ENCODE measurements at places on chromosomes 11 and 22.

DNA sequence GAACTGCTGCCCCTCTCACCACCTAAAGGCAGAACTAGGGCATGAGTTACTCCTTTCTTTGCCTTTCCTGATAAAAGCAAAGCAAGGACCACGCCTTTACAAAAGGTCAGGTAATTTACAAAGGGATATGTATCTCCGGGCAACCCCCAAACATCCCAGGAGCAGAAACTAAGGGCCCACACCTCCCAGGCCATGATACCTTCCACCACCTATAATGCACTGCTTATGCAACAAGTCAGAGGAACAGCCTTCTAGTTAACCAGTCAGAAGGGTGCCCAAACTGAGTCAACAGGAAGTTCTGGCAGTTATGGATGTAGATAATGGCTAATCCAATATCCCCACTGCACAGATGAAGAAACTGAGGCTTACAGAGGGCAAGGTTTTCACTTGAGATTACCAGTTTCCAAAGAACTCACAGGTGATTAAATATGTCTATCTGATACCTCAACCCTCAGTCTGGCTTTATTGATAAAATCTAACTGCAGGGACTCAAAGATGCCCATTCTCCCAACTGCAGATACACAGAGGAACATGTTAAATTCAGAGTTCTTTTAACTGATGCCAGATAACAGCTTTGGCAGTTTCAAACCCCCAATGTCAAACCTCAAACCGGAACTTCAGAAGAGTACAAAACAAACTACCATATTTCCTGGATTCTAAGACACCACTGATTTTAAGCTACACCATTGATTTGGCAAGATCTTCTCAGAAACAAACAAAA lies 16.8 kb upstream of the CASTOR1 start:
- peak overlapping the region; percentile 84 for H3K27ac ChIP-seq
- H3K27me3 ChIP-seq, result no peaks in the 10 kb centered on the region
- H3K4me3 ChIP-seq, result no peak overlapping the region
- DNase-seq, result no peak
- H3K4me1 ChIP-seq, result peaks cover 99% of the 10 kb centered on the region
- no peaks in the 10 kb centered on the region for H3K36me3 ChIP-seq

GRCh38 chr11:94938095-94939055 lies 35.0 kb downstream of the CWC15 start:
- no peak overlapping the region for H3K4me3 ChIP-seq
- DNase-seq, result peak; percentile 81

GRCh38 chr11:107598225-107599139 lies 7.5 kb downstream of the ELMOD1 start:
- H3K36me3 ChIP-seq, result no peaks in the 10 kb centered on the region
- DNase-seq, result no peak
- no peaks in the 10 kb centered on the region for H3K4me1 ChIP-seq
- H3K4me3 ChIP-seq, result no peak overlapping the region
- no peak overlapping the region for H3K27ac ChIP-seq
- peaks cover 3% of the 10 kb centered on the region for H3K27me3 ChIP-seq

DNA sequence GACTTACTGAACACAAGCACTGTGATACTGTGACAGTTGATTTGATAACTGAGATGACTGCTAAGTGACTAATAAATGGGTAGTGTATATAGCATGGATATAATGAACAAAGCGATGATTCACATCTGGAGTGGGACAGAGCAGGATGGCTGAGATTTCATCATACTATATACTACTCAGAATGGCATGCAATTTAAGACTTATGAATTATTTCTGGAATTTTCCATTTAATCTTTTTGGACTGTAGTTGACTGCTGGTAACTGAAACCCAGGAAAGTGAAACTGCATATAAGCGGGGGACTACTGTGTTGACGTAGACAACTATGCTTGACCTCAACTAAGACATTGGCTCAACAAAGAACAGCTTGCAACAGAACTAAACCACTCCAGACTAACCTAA lies 20.0 kb upstream of the NUCB2 start:
- H3K27me3 ChIP-seq, result no peaks in the 10 kb centered on the region
- DNase-seq, result no peak
- no peaks in the 10 kb centered on the region for H3K36me3 ChIP-seq
- H3K4me1 ChIP-seq, result no peaks in the 10 kb centered on the region
- H3K4me3 ChIP-seq, result no peak overlapping the region

DNA sequence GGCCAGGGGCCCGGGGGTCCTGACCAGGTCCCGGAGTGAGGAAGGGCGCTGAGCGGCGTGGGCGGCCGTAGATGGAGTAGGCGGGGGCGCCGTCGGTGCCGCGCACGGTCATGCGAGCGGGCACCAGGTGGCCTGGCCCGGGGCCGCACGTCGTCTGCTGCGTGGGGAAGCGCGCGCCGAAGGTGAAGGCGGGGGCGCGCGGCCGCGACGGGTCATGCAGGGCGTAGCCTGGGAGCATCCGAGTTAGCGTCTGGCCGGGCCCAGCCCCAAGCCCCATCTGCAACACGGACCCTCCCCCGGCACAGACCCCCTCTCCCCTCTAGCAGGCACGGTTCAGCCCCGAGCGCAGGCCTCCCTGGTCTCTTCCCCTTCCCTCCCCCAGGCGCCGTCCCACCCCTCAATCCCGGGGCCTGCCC lies 1.7 kb upstream of the TYMP start:
- H3K4me3 ChIP-seq, result peak overlapping the region; percentile 80
- no peaks in the 10 kb centered on the region for H3K27me3 ChIP-seq
- no peaks in the 10 kb centered on the region for H3K36me3 ChIP-seq
- peak; percentile 79 for DNase-seq
- peaks cover 72% of the 10 kb centered on the region for H3K4me1 ChIP-seq
- peak overlapping the region; percentile 95 for H3K27ac ChIP-seq

DNA sequence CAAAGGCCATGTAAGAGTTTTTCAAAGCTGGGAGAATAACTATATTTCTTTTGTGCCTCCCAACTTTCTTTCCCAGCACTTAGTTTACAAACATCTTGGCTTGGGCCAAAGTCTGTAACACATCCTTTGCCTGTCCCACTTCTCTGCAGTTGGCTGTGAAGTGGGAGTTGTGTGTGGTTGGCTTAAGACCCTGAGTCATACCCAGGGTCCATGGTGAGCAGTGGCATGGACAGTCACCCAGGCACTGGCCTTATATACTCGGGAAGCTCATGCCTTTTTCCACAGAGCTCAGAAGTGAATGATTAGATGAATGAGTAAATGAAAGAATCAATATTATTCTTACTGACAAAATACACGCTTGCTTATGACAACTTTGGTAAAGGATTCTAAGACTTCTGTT lies 231.4 kb downstream of the BLID start:
- H3K4me1 ChIP-seq, result no peaks in the 10 kb centered on the region
- H3K36me3 ChIP-seq, result no peaks in the 10 kb centered on the region
- H3K27me3 ChIP-seq, result no peaks in the 10 kb centered on the region
- DNase-seq, result no peak

DNA sequence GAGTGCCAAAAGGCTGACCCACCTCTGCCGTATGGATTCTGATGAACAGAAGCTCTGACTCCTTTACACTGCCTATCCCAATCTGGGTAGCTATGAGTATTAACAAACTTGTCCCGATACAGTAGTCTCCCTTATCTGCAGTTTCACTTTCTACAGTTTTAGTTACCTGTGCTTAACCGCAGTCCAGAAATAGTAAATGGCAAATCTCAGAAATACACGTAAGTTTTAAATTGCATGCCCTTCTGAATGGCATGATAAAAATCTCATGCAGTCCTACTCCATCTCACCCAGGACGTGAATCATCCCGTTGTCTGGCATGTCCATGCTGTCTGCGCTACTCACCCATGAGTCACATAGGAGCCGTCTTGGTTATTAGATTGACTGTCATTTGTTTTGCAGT lies 68.8 kb downstream of the SNX19 start:
- no peak overlapping the region for H3K4me3 ChIP-seq
- DNase-seq, result no peak
- no peaks in the 10 kb centered on the region for H3K4me1 ChIP-seq
- no peaks in the 10 kb centered on the region for H3K27me3 ChIP-seq
- H3K27ac ChIP-seq, result no peak overlapping the region
- no peaks in the 10 kb centered on the region for H3K36me3 ChIP-seq

DNA sequence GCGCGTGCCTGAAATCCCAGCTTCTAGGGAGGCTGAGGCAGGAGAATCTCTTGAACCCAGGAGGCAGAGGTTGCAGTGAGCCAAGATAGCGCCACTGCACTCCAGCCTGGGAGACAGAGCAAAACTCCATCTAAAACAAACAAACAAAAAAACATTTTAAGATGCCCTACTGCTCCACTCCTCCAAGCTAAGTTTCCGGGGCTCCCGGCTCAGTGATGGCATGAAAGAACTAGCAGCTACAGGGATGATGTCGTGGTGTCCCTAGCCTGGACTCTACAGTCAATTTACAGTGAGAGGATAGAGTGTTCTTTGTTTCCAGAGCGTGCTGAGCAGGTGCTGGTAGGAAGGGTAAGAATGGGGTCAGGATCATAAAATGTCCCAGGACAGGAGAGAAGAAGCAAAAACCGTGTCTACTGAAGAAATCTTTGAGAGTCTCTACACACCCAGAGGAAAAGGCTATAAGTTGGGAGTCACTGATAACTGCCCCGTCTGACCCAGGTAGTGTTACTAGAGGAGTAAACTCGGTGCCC lies 1.2 kb upstream of the ZBTB3 start:
- H3K27me3 ChIP-seq, result no peaks in the 10 kb centered on the region
- peaks cover 10% of the 10 kb centered on the region for H3K36me3 ChIP-seq
- no peak overlapping the region for H3K27ac ChIP-seq
- no peak for DNase-seq
- H3K4me1 ChIP-seq, result peaks cover 12% of the 10 kb centered on the region
- no peak overlapping the region for H3K4me3 ChIP-seq

DNA sequence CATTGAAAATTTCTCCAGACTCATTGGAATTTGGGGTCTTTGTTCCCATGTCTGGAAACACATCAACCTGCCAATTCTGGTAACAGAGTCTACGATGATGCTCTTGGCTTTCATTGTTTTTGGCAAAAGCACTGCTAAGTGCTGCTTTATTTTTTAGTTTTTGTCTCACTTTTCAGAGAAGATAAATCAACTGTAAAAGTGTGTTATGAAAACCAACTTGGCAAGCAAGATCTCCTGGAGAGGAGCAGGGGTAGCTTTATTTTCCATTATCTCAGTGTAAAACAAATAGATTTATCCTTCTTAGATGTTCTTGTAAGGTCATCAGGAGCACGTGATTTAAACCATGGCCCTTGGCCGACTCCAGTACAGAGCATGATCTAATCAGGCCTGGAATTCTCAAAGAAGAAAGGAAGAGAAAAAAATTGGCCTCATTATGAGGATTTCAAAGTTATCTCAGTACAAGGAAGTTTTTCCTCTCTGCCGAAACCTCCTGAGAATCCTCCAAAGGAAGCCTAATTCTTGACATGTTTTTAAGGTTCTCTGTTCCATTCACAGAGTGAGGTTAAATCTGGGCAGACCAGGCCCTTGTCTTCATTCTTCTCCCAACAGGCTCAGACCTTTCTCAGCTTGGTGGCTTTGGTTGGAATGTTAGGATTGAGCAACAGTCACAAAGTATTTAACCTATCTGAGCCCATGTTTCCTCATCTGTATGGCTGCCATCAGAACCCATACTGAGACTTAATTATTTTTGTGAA lies 16.4 kb upstream of the PAMR1 start:
- no peak overlapping the region for H3K4me3 ChIP-seq
- H3K4me1 ChIP-seq, result peaks cover 25% of the 10 kb centered on the region
- H3K27me3 ChIP-seq, result no peaks in the 10 kb centered on the region
- no peaks in the 10 kb centered on the region for H3K36me3 ChIP-seq

GRCh38 chr11:942823-943222 lies 17.2 kb downstream of the AP2A2 start:
- H3K27ac ChIP-seq, result no peak overlapping the region
- peaks cover 10% of the 10 kb centered on the region for H3K4me1 ChIP-seq
- peak; percentile 29 for DNase-seq
- H3K36me3 ChIP-seq, result peaks cover 40% of the 10 kb centered on the region
- H3K27me3 ChIP-seq, result no peaks in the 10 kb centered on the region

DNA sequence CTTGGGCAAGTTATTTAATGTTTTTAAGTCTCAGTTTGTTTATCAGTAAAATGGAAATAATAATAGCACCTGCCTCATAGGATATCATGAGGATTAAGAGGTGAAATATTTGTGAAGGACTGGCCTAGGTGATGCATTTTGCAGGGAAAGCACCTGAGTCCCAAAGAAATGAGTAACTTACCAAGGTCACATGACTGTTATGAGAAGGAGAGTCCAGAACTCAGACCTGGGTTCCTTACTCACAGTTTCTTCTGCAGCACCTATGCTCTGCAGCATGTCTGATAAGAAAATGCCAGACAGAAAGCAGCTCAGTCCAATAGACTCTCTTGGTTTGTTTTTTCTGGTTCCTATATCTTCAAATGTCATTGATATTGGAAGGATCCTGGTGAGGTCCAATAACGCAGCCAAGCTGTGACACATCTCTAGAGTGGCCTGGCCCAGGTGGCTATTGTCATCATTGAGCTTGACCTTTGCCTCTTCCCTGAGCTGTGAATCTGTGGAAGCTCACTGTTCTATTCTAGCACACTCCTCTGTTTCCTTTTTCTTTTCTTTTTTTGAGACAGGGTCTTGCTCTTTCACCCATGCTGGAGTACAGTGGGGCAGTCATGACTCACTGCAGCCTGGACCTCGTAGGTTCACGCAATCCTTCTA lies 174.7 kb upstream of the NAV2 start:
- H3K4me1 ChIP-seq, result no peaks in the 10 kb centered on the region
- H3K36me3 ChIP-seq, result no peaks in the 10 kb centered on the region
- no peak overlapping the region for H3K27ac ChIP-seq

DNA sequence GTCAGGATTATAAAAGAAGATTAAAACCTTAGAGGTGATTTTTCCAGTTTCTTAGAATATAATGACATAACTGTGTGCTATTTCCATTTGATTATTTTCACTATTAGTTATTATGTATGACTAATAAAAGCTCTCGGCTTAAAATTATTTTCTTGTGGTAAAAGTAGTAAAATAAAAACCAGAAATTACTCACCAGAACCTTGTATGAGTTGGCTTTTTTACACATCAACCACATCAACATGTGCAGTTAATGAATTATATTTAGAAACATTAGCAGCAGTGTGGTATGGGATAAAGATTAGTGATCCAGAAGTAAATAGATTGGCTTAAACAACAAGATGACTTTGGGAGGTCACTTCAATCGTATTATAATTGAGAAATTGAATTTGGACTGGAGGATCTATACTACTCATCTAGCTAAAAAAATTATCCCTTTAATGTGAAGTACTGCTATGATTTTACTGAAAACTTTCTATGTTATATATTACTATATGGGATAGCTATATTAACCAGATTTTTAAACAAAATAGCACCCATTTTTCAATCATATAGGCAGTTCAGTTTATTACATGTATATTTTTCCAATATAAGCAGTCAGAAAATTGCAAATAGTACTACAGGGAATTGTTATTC lies 2.8 kb upstream of the BCO2 start:
- DNase-seq, result no peak
- no peaks in the 10 kb centered on the region for H3K4me1 ChIP-seq
- peak overlapping the region; percentile 22 for H3K27ac ChIP-seq
- H3K4me3 ChIP-seq, result no peak overlapping the region

GRCh38 chr22:23029521-23030228 lies 40.6 kb upstream of the GNAZ start:
- no peaks in the 10 kb centered on the region for H3K4me1 ChIP-seq
- no peaks in the 10 kb centered on the region for H3K36me3 ChIP-seq
- no peak overlapping the region for H3K27ac ChIP-seq
- H3K4me3 ChIP-seq, result no peak overlapping the region
- DNase-seq, result no peak
- H3K27me3 ChIP-seq, result no peaks in the 10 kb centered on the region

- no peak overlapping the region for H3K27ac ChIP-seq
- H3K4me1 ChIP-seq, result peaks cover 25% of the 10 kb centered on the region
- H3K36me3 ChIP-seq, result no peaks in the 10 kb centered on the region
- H3K27me3 ChIP-seq, result no peaks in the 10 kb centered on the region
- DNase-seq, result no peak
These were observed 22.3 kb downstream of the KCNQ1 start for GRCh38 chr11:2466869-2467694.

Data from heart left ventricle (tissue), 16 donors.